Activated B cell treated with CpG ODN at 0.5 μM for 24 hours (primary cell): ENCODE measurements at places on chromosomes 5 and 9. TPM values are rescaled to one million over a fixed set of nuclear protein-coding genes. Genes with fewer than 3 reads are reported as not detected.

DNA sequence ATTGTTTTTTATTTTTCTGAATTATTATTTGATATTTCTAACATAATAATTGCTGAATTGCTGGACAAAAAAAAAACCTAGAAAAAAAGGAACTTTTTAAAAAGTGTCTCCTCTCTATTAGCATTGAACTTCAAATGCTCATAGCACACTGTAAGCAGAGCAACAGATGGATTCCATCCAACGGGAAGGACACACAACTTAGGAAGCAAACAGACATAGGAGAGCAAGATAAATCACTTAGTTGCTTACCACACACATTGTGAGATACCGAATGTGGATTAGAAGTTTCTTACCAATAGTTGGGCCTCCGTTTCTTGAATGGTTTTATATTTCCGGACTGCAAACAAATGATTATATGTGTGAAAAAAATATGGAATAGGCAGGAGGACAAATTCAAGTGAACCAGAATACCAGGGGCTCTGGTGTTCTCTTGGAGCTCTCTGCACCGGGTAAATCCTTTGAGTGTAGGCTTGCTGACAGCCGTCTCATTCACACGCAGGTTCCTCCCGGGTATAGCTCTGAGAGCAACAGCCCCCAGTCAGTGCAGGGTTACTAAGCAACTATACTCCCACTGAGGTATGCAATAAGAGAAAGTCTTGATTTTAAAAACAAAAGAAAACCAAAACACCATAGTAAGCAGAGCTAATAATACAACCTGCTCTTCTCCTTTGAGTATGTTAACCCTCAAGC lies 217.6 kb downstream of the TMEM167A start:
- DNase-seq: no peak

DNA sequence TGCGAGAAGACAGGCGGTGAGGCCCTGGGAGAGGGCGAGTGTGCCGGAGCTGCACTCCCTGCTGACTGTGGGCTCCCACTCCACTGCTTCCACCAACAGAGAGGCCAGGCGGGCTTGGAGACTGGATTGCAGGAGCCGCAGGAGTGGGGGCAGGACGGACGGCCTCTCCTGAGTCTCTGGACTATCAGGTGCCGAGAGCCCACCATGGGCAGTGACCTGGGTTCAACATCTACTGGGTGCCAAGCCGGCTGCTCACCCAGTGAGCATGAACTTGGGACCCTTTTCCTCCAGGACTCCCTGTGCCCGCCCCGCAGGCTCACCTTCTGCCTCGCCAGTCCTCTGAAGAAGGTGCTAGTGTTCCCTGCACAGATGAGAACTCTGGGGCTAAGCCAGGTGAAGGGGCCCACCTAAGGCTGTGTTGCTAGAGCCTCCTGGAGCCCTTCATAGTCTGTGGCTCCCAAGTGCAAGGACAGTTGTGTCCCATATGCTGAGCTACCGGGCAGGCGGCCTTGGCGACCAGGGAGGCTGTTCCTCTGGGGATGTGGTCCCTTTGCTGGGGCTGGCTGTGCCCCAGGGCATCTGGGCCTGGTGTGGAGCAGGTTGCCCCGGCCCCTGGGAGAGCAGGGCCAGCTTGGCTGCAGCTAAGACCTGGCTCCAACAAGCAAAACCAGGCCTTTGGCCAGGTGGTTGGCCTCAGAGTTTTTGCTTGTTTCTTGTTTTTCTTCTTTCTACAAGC lies 77.7 kb upstream of the PHYKPL start:
- no peak for DNase-seq

DNA sequence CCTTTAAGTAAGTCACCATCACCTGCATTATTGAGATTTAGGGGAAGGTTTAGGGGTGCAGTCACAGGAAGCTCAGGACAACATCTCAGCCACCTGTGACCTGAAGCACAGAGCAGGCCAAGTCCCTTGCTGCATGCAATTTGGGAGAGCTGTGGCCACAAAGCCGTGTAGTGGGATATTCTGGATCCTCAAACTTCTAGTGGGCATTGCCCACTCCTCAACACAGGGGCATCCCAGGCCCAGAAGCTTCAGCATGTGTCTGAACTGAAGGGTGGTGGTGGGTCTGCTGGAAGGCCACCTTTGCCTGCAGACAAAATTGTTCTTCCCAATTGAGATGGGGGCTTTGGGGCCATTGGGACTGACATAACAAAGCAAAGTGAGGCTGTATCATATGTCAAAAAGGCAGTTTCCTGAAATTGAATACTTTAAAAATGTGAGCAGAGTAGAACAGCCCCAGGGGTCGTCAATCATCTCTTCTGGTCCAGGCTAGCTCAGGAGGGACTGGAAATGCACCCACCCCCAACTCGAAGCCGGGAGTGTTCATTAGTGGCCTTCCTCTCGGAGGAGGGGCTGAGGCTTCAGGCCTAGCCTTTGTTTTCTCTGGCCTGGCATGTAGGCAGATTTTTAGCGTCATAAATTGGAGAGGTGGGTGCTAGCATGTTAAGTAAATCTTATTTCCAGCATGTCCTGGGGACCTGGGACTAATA lies 2.8 kb upstream of the GADD45G start:
- no peak for DNase-seq

GRCh38 chr5:64040490-64040889 lies 78.2 kb upstream of the HTR1A start:
- no peak for DNase-seq

DNA sequence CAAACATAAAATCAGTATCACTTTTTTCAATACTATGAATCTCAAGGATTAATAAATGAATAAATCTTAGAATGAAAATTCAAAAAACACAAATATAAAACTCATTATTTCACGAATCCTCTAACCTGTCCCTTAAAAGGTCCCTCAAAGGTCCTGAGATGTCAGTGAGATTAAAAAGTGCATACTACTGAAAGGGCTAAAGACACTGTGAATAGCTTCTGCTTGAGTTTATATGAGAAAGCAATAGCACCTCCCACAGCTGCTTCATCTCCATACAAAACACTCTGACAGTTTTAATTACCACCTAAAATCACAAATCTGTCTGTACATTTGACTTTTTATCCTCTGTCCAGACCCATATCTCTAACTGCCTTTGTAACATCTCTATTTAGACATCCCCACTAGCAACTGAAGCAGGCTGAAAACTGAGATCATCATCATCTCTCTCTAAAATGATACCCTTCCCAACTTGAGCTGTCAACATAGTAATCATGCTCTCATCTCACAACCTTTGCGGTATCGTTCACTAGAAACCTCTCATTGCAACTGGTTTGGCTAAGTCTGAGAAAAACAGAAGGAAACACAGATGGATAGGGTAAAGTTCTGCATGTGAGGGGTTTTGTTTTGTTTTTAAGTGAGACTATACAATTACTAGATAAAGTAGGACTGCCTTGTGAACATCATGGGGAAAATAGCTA lies 56.3 kb downstream of the TBCA start:
- no peak for DNase-seq

DNA sequence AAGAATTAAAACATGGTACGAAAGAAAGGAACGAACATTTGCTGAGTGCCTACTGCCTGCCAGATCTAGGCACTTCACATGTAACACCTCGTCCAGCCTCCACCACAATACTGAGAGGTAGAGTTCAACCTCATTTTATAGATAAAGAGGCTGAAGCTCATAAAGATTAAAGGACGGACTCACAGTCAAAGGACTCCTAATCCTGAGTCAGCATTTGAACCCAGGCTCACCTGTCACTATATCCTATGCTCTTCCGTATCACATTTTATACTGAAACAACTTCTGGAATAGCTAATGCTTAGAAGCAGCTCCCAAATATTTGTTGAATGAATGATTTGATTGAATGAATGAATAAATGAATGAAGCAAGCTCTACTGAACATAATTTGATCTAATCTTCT lies 22.5 kb downstream of the PDCD1LG2 start:
- DNase-seq: no peak

Gene LEAP2
- 2.5 and 3.3 TPM in 2 replicates for total RNA-seq

Gene TIGD6
- total RNA-seq: 3.5 and 4.2 TPM in 2 replicates
